Stimulated activated CD8-positive, alpha-beta memory T cell treated with anti-CD3 and anti-CD28 coated beads, Interleukin-4, amount 100 ng/mL, for 1 hour (primary cell): ENCODE measurements at places on chromosomes 5 and 9.

DNA sequence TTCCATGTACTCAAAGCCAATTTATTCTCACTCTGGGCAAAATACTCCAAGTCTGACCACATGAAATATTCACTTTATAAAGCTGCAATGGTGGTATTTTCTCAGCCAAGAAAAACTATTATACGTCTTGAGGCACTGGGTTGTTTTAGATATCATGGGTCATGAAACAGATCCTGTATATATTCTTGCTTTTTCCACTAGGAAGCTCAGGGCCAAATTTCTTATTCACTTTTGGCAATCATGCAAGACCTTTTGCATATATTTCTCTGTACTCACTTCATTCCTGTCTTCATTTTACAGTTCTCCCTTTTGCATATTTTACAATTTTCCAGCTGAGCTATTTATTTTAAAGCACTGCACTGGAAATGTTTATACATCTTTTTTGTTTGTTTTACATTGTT is 49.8 kb downstream of the GABBR2 start:
- no peak for DNase-seq

- DNase-seq: no peak
Observed at GRCh38 chr9:1869843-1870242, 145.3 kb upstream of the SMARCA2 start.

DNA sequence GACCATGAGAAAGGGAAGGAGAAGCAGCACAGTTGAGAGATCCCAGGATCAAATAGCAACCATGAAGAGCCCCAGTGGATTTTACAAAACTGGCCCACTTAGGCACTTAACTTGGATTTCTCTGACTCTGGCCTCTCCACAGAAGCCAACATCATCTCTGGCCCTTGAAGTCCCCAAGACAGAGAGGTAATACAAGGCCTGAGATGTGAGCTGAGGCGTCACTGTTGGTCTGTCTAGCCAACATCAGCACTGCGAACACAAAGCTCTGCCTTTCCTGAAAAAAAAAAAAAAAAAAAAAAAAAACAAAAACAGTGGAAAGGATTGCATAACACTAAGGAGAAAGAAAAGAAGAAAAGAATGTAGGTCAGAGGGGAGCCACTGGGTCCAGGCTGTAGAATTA is 378.3 kb downstream of the BRINP1 start:
- no peak for DNase-seq

- no peak for DNase-seq
Observed at GRCh38 chr5:132059696-132060500, 557 bp upstream of the IL3 start.

GRCh38 chr9:115520646-115521045 is 402.7 kb upstream of the TNC start:
- DNase-seq: no peak

GRCh38 chr5:158812408-158812807 is 287.3 kb downstream of the EBF1 start:
- DNase-seq: no peak

GRCh38 chr9:9747787-9748186 is 865.0 kb downstream of the PTPRD start:
- no peak for DNase-seq

DNA sequence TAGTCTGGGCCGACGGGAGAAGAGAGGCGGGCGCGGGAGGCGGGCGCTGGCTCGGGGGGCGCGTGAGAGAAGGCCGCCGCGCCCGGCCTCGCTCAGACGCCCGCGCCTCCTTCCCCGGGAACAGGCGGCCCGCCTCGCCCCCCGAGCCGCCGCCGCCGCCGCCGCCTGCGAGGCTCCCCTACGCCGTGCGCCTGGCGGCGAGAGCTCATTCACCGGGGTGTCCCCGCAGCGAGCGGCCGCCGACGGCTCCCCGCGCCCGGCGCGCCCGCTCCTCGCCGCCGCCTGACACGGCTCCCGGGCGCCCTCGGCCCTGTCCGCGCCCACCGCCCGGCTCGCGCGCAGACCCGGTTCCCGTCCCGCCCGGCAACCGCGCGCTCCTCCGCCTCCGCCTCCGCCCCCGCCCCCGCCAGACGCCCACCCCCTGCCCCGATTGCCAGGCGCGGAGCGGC is at the start of gene GNAQ:
Gene GNAQ, minus strand, starts transcription at position 368 of the 449 bp plus-strand sequence. CDS start 576 bp downstream, outside the sequence.
- no peak for DNase-seq

GRCh38 chr9:87542141-87542540 is 44.5 kb downstream of the DAPK1 start:
- no peak for DNase-seq
